ENCODE measurements at places on chromosomes 4 and X.

- DNase-seq, result no peak
Measured at GRCh38 chr4:30181918-30182317, 538.3 kb upstream of the PCDH7 start.

DNA sequence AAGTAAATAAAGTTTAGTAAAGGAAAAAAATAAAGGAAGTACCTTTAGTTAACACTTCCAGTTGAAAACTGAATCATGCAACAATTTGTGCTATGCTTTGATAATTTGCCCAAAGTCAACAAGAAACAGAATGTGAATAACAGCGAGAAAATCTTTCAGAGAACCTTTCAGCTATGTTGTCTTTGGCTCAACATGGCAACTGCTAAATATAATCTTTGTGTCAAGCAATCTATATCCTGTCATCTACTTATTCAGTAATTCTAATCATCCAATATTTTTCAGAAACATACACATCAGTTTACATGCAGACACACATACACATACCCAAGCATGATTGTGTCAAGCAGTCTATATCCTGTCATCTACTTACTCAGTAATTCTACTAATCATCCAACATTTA lies 136.0 kb upstream of the PABPC4L start:
- DNase-seq, result no peak

DNA sequence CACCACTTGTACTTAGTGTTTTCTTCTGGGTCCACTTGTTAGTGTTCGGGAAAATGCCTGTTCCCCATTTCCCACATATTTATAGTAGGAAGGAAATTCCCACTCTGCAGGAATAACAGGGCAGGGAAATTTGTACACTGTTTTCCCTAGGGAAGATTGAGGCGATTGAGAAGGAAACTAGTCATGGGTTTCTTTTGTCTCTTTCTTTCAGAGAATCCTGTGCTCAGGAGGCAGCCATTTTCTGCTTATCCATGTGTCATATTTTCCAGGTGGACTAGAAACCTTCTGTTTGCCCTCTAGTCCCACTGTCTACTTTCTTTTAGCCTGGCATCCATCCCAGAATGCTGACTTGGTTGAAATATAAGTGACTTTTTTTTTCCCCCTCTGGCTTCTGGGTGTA lies 299.1 kb upstream of the ANKRD50 start:
- DNase-seq, result no peak

- DNase-seq, result no peak
Measured at GRCh38 chrX:11423362-11423818, 130.2 kb downstream of the AMELX start.

DNA sequence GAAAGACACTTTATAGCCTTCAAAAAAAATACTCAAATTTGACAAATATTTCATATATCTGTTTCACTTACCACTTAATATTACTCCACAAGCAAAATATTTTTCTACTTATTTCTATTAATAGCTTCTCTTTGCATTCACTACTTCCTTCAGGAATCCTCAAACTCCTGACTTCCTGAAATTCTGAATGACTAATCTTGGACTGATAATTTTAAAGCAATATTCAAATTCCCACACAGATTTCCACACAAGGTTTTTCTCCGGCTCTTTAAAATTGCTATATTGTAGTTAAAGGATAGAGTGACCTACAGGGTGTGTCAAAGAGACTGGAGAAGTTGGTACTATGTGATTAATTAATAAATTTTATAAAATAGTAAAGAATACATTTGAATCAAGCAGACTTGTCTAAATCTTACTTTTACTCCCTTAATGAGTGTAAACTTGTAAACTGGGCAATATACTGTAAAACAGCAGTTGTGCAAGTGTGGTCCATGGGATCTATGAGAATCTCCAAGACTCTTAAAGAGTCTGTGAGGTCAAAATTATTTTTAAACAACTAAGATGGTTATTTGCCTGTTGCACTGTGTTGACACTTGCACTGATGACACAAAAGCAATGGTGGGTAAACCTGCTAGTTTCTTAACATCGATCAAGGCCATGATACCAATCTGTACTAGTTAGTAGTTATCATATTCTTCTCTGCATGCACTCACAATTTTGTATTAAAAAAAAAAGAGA lies 44.5 kb downstream of the ANKRD17 start:
- no peak for DNase-seq

- DNase-seq, result no peak
Measured at GRCh38 chr4:124481123-124481522, 231.4 kb downstream of the ANKRD50 start.

- no peak for DNase-seq
Measured at GRCh38 chr4:32140636-32141035, 1420.5 kb downstream of the PCDH7 start.

GRCh38 chrX:78710171-78710570 lies 37.3 kb upstream of the LPAR4 start:
- DNase-seq, result no peak

- no peak for DNase-seq
Measured at GRCh38 chrX:74536832-74537371, 77.5 kb downstream of the RLIM start.

DNA sequence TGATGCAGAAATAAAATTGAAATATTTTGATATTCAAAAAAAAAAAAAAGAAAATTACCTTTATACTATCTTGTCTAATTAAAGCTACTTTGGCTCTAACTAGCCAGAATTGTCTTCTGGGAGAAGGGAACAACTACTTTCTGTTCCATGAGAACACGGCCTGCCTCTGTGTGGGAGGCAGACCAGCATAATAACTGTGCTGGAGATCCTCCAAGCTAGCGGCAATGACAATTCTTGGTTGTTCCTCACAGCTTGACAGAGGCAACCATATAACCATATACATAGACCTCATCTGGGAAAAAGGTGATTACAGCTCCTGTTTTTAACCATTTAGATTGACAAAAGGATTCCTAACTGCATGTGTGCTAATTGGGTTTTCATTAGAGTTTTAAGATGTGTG lies 95.7 kb downstream of the RBMX2 start:
- DNase-seq, result no peak

DNA sequence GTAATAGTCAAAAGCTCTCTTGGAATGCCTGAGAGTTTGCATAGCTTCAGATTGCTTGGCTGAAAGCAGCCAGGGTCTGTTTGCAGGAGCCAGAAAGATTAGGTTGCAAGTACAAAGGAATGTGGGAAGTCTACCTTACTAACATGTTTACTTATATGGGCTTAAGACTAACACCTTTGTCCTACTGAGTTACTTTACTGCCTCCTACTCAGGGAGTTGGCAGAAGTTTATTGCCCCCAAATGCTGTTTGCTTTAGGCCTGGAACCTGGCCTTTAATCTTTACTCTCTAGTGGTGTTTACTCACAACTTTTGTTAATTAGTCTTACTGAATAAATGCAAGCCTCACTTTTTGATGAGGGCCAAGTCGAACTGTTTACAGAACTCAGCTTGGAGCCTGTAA lies 219.4 kb upstream of the ZC4H2 start:
- DNase-seq, result no peak

DNA sequence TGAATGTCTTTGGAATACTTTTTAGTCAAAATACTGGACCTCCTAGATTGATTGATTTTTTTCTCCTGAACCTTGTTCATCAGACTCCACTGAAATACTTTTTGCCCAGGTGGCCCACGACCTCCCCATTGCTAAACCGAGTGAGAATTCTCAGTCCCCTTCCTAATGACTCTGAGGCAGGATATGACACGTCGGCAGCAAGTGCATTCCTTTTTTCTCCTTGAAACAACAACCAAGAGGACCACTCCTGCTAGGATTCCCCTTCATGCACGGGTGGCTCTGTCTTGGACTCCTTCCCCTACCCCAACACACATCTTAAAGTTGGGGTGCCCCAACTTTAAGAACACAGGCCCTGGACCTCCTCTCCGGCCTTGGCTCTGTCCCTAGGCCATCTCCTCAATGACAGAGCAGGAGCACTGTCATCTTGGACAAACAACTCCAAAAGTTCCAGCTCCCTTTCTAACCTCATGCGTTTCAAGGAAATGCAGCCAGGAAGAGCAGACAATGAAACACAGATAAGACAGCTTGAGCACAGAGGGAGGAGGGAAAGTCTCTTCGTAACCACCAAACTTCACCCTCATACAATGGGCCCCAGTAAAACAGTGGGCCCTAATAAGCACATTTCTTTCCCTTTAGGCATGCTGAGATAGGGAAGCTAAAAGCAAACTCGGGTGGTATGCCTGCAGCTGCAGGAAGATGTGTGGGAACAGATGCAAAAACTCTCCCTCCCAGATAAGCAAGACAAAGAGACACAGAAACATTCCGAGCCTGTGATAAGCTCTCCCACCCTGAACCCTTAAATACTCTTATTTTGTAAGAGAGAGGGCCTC lies 33.9 kb downstream of the ZBTB49 start:
- DNase-seq, result no peak

GRCh38 chr4:61446941-61447340 lies 246.8 kb downstream of the ADGRL3 start:
- DNase-seq, result no peak

DNA sequence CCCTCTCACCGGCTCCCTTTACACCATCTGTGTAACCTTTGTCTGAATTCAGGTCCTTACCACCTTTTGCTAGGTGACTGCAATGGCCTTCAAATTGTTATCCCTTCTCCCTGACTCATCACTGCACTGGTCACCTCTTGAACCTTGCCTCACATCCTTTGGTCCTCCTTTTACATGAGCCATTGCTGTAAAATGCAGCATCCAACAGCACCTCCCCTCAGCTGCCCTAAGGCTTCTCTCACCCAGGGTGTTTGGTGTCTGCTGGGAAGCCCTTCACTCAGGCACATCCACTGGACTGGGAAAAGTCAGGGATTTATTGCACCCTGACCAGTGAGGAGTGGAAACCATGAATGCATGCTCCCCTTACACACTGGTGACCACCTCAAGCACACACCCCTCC lies 192.5 kb upstream of the GATB start:
- DNase-seq, result no peak

DNA sequence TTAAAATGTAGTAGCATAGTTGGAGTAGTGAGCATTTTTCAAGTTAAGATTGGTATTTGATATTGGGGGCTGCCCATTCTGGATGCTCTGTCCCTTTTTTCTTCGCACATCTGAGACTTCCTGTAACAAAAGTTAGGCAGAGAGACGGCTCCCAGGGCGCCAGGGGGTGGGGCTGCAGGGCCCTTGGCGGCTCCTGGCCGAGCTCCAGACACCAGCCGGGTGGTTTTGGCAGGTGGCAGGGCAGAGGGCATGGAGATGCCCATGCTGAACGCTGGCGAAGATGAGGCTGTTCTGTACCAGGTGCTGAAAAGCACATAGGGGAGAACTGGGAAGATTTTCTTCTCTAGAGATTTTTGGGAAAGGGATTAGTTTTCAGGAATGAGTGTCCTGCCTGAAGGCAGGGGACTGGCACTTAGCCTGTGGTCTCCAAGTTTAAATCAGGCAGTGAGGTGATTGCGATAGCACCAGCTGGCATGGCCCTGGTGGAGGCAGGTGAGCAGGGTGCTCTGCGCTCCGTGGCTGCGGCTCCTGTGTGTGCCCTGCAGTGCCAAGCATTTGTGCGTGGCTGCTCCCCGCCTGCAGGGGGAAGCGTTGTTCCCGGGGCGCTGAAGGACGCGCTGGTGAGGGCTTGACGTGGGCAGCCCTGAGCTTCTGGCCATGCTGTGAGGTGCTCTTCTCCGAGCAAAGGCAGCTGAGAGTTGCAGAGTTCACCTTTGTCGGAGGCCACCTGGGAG lies 23.6 kb upstream of the HGFAC start:
- no peak for DNase-seq

DNA sequence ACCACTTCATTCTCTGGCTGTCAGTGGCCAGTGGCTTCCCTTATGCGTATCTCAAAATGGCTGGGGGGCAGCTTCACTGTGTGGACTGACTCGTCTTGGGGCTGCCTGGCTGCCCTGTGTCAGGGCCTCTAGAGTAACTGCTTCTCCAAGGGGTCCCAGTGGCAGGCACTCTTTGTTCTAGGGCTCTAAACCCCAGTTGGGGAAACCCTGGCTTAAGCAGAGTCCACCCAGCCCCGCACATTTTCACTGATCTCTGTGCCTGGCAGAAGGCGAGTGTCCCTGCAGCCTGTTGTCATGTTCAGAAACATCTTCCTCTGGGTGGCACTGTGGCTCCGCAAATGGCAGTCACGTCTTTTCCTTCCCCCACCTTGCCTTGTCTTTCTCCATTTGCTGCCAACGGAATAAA lies 59.7 kb downstream of the NBDY start:
- no peak for DNase-seq

DNA sequence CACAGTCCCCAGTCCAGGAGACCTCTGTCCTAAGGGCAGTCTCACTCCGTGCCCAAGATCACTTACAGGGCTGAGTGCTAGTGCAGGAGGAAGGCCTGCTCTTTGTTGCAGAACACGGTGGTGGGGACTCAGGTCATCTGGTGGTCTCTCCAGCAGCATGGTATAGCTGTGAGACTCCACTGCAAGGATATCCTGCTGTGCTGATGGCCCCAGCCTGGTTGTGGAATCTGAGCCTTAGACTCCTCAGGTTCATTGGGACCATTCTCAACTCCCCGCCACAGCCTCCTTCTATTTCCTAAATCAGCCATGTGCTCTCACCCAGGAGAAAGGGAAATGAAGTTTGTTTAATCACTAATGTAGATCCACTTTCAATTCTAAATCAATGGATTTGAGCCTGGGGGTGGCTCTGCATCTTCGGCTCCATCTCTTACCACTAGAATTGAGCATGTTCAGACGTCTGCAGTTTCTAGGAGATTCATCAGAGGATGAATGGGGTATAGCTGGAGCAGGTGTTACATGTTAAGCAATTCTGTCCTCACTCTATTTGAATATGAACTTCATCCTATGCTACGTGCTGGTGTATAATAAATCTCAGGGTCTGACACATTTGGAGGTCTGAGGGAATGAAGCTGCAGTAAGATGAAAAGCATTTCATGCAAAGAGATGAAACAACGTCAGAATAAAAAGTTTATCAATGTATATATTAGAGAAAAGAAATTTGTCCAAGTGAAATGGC lies 189.2 kb downstream of the MGST2 start:
- no peak for DNase-seq

DNA sequence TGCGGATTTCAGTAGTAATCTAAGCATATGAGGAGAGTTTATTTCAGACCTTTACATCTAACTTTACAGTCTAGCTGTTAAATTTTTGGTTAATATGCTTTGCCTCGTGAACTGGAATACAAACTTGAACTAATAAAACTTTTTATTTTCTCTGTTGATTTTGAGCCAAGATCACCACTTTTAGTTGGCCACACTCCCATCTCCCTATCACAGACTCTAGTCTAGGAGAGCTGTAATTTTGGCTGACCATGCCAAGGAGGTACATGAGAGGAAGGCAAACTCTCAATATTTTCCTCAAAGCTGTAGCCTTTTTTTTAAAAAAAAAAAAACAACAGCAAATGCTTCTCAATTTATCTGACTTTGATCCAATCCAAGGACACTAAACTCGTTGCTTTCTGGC lies 597.5 kb upstream of the PCDH7 start:
- DNase-seq, result no peak

GRCh38 chrX:149903889-149904748 lies 23.1 kb downstream of the MAGEA8 start:
- no peak for DNase-seq
